ENCODE measurements at places on chromosomes 12 and 14.

GRCh38 chr12:40534828-40535227, 157.4 kb upstream of the CNTN1 start:
- DNase-seq = no peak

DNA sequence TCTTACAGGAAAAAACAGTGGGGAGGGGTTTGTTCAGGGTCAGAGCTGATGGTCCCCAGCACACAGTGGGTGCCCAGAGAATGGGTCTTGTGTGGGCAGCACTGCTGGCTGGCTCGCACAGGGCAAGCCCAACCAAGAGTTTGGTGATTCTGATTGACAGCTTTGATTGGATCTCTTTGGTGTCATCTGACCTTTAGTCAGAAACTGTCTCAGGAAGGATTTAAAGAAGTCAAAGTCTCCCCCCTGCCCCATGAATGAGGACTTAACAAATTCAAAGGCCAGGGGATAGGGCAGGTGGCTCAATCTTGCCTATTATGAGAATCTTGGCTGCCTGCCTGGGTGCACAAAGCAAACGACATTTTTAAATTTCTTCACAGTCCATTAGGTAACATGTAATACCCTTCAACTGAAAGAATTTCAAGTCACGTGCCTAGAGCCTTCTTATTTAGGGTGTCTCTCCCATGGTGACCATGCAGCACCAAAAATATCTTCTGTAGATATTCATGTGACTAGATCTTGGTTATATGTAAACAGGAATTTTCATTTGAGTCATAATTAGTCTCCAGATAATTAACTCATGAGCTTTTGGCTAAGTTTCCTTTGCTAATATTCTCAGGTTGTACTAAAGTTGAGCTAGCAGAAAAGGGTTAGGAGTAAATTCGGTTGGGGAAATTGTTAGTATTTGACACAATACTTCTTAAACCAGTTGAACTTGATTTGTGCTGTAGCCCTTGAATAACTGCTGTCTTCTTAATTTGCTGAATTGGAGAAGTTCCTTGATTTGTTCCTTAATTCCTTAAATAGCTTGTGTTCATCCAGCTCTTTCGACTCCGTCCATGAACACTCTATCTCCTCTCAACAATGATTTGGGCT, 54.5 kb upstream of the HECTD1 start:
- DNase-seq = no peak

DNA sequence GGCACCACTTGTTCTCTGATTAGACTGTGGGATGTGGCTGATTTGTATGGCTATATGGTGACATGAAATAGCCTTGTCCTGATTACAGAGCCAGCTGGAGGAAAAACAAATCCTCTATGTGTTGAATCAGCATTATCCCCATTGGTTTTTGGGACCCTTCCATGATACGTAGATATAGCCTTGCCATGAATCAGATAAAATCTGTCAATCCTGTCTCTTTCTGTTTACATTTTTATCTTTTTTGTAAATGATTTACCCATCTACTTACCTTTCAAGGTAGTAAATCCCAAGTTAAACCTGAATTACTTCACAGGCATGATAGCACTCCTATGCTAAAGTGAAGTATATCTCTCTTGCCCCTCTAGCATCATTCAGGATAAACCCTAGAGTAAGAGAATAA, 789.3 kb downstream of the TMTC2 start:
- no peak for DNase-seq

DNA sequence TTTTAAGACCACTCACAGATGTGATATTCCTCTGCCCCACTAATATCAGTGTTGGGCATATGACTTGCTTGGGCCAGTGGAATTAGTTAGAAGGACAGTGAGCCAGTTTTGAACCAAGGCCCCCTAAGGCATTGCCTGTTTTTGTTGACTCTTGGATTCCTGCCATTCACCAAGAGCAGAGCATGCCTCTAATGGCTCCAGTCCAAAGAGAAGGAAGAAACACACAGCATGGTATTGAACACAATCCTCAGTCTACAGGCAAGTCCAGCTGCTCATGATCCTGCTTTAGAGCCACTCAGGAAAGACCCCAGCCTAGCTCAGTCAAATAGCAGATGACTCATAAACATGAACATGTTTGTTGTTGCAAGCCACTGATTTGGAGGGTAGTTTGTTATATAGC, 1201.5 kb downstream of the BCL11B start:
- no peak for DNase-seq

- no peak for DNase-seq
Measured at GRCh38 chr12:110931315-110931728, 10.9 kb upstream of the MYL2 start.

DNA sequence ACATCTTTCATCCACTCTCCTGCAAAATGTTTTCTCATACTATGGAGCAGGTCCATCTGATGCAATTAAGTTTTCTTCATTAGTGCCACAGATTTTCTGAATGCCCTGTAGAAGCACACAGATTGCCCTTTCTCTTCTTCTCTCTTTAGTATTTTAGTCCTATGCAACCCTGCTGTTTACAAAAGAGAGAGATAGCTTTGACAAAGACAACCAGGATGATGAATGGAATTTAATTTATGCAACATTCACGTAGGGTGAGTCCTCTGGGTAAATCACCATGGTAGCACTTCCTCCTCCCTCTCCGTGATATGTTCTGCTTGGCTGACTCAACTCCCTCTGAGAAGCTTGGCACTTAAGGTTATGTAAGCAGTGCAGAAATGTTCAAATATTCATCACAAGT, 400.9 kb upstream of the PDE3A start:
- no peak for DNase-seq

DNA sequence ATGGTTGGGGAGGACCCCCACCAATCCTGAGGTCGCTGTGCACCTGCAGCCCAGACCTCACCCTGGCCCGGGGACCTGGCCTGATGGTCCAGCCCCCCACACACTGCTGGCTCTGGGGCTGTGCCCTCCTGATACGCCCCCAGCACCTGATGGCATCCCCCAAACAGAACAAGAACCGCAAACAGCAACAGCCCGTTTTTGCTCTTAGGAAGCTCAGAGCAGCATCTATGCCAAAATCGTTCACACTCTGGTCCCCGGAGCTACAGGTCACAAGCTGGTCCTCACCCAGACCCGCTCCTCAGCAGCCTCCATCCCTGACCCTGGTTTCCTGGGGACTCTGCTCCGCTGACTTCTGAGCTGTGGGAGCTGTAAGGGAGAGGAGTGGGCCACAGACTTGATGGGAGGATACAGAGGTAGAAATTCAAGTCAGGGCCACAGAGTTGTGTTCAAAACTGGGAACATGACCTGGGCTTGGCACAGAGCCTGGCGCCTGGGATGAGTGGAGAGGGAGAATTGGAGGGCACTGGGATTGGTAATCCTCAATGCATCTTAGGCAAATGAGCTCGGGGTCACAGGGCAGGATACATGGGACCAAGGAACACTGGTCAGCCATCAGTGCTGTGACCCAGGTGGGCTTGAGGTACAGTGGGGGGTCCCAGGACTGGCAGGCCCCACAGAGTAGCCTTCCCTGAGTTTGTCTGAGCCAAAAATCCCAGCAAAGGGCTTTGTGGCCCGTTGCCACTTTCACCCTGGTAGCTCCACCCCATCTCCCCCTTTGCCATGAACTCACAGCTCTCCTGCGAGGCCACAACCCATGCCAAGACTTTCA, 170.9 kb upstream of the RTL1 start:
- no peak for DNase-seq

DNA sequence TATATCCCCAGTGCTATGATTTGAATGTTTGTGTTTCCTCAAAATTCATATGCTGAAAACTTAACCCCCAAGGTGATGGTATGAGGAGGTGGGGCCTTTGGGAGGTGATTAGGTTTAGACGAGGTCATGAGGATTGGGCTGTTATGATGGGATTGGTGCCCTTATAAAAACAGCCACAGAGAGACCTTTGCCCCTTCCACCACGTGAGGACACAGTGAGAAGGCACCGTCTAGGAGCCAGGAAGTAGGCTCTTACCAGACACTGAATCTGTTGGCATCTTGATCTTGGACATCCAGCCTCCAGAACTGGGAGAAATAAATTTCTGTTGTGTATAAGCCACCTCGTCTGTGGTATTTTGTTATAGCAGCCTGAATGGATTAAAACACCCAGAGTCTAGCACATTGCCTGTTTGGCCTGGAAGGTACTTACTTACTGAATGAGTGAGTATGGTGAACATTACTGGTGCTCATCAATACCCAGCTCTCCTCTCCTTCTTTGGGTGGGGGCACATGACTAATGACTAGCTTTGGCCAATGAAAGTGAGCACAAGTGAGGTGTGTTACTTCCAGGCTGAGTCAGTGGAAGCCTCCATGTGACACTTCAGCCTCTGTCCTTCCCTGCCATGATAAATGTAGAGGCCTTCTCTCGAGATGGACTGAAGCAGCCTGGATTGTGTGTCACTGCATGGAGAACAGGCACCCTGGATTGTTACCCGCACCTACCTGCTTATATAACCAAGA, 72.4 kb upstream of the CHST11 start:
- DNase-seq = no peak

DNA sequence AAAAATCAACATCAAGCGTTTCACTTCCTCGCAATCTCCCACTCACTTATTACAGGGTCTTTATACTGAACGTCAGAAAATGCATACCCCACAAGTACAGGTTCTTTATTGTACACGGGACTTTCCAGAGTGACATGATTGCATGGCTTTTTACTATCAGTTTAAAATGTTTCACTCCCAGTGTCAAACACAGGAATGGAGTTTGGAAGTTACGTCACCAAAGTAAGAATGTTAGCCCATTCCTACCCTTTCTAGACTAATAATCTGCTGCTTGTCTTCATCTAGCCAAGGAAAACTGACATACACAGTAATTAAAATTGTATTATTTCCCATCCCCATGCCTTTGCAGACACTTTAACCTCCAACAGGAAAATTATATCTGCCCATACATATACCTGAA, 624.2 kb downstream of the BCL11B start:
- no peak for DNase-seq

DNA sequence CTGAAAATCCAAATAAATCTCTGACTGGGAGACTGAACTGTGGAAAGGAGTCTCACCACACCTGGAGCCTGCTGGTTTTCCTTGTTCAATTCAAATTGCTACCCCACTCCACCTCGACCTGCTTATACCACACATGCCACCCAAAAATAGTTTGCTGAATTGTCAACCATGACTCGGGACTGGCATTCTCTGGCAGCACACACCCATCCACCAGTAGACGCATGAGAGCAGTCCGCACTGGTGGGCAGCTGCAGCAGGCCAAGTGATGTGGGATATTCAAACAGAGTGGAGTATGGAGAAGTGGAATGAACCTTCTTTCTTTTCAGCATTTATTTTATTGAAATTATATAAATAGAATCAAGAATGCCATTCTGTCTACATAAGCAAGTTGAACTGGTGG, 38.7 kb upstream of the SYCP3 start:
- DNase-seq = no peak

DNA sequence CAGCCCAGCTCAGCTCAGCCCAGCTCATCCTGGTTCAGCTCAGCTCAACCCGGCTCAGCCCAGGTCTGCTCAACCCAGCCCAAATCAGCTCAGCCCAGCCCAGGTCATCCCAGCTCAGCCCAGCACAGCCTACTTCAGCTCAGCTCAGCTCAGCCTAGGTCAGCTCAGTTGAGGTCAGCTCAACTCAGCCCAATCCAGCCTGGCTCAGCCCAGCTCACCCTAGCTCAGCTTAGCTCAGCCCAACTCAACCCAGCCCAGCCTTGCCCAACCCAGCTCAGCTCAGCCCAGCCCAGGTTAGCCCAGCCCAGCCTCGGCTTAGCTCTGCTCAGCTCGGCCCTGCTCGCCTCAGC, 332.3 kb downstream of the TMEM121 start:
- DNase-seq = no peak

DNA sequence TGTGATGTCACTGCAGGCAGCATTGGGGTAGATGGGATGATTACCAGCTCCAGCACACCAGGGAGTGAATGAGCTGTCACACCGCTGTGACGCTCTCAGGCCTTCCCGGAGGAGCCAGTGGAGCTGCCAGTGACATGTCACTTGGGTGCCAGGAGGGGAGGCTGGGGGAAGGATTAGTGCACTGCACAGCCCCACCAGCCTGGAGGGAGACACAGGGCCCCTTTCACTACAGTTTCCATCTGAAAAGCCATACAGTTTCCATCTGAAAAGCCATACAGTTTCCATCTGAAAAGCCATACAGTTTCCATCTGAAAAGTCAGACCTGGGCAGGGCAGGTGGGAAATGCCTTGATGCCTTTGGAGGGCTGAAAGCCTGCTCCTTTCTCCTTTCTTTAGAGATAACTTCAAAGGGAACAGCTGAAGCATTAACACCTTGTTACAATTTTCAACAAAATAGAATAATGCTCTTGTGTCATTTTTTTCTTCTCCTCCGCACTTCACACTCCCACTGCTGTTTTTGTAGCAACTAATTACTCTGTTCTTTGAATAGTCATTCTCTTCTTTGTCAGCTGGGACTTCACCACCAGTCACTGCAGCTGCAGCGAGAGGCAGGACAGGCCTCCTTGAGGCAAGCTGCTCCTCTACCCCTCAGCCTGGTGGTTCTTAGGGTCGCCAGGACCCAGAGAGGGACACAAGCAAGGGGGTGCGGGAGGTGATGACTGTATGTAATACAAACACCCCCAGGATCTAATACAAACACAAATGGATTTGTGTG, 256.9 kb upstream of the RGS6 start:
- DNase-seq = no peak

GRCh38 chr12:128269181-128269591, 2.2 kb downstream of the TMEM132C start:
- DNase-seq = no peak

GRCh38 chr12:65093606-65094005, 27.5 kb downstream of the WIF1 start:
- DNase-seq = no peak

DNA sequence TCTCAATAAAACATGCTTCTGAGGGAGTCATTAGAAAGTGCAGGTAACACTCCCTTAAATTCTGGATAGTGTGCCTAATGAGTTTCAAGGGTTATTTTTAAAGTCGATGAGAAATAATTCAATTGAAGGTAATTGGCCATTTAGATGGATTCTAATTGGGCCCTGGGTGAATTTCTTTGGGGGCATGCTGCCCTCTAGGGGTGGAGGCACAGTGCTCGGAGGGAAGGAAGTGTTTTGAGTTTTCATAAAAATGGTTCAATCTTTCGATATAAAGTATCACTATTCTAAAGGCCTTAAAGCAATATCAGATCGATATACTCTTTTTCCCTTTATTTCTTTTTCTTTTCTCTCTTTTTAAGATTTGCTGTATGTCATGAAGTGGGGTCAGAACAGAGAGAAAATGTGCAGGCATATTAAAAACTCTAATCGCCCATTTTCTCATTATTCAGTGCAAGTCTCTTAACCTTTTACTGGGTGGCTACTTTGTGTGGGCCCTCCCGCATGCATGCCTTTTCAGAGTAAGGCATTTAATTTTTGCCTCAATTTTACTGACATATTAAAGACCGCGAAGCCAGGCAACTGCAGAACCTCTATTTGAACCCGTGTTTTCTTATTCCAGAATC, 25.5 kb downstream of the NKX2-8 start:
- peak; percentile 46 for DNase-seq

- no peak for DNase-seq
Measured at GRCh38 chr12:7959278-7959677, 23.3 kb upstream of the SLC2A3 start.

DNA sequence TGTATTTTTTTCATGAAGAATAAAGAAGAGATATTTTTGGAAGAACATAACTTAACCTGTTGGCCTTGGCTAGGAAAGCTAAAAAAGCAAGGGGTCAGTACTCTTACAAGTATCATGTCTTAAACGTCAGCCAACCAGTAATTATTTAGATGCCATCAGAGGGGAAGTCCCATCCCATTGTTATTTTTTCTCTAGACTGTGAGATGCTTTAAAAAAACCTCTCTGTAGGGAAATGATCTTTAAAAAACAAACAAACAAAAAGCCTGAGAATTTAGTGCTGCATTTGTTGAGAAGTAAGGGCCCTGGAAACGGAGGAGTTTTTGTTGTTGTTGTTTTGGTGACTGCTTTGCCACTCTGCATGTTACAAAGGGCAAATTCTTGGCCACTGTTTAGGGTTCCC, 474.0 kb downstream of the ZFP36L1 start:
- DNase-seq = no peak
